ENCODE measurements at places on chromosomes 16 and 17.

GRCh38 chr17:19812407-19812806 is 55.3 kb downstream of the ULK2 start:
- DNase-seq: no peak

DNA sequence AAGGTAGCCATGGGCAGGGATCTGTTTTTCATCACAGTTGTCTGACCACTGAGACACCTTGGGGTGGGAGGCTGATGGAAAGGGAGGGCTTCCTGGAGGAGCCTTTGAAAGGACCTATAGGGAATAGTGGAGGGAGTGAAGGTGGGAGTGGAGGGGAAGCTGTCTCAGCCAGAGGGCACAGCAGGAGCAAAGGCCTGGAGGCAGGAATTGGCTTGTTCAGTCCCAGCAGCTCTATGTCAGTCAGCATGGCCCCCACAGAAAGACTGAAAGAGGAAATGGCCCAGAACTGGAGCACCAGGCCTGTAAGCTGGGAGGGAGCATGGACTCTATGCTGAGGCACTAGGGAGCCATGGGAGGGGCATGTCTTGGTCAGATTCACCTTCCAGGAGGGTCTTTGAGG is 12.8 kb upstream of the CBFB start:
- no peak for DNase-seq

DNA sequence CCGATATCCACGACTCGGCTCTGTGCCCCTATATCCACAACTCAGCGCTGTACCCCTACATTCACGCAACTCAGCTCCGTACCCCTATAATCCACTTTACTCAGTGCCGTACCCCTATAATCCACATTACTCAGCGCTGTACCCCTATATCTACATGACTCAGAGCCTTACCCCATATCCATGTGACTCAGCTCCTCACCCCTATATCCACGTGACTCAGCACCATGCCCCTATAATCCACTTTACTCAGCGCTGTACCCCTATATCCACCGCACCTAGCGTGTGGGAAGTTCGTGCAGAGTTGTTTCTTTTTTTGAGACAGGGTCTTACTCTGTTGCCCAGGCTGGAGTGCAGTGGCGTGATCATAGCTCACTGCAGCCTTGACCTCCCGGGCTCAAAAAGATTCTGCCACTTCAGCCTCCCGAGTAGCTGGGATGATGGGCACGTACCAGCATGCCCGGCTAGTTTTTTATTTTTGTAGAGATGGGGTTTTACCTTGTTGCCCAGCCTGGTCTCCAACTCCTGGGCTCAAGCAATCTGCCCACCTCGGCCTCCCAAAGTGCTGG is 17.4 kb downstream of the CYB5D2 start:
- no peak for DNase-seq

DNA sequence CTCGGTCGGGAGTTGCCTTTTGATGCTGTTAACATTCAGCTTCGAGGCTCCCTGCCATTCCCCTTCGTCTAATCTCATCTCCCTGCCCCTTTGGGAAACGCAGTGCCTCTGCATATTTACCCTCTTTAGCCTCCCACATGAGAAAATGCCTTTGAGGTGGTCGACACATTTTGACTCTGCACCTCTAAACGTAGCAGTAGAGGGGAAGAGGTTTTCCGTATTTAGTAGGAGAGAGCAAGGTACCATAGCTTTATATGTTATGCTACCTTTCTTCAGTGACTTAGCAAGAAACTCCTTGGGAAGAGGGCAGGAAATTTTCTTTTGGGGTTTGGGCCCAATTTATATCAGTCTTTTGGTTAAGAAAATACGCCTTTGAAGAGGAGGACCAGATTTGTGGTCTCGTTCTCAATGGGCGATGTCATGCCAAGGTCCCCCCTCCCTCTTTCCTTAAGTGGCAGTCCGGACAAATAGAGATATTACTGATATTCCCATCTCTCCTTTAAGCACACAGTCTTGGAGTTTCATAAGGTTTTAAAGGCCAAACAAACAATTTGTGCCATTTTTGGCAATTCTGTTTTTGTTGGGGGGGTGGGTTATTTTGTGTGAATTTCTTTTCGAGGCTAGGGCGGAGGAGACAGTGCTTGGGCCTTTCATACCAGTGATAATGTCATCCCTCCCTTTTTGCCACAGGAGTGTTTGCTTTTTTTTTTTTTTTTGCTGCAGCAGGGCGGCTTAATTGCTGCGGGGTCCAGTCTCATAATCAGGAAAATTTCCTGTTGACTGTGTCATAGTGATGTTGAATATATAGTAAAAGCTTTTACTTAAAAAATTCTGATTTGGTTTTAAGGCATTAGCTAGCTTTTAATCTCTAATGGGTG is 1.5 kb downstream of the PAFAH1B1 start:
- DNase-seq: no peak

GRCh38 chr16:6165330-6165979 is 1067.9 kb upstream of the EEF2KMT start:
- DNase-seq: no peak

DNA sequence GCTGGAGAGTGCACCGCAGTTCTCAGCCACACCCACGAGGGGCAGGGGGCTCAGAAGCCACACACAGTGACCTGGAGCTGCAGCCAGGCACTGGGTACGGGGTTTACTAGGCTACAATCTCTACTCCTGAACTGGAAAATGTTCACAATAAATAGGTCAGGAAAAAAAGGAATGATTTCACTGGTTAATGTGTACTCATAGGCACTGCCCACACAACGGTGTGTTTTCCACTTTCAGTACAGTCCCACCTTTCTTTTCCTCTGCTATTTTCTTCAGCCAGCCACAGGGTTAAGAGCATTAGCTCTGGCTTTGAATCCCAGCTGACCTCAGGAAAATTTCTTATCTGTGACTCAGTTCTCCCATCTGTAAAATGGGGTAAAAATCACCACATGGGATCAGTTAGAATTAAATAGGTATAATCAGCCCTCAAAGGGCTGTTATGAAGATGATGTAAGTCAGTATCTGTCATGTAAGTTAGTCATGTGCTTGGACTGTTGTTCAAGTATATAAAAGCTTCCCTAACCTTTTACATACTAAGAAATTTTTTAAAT is 35.7 kb downstream of the ZCCHC14 start:
- no peak for DNase-seq

- DNase-seq: no peak
Measured at GRCh38 chr17:59465949-59466307, 99.5 kb upstream of the DHX40 start.

DNA sequence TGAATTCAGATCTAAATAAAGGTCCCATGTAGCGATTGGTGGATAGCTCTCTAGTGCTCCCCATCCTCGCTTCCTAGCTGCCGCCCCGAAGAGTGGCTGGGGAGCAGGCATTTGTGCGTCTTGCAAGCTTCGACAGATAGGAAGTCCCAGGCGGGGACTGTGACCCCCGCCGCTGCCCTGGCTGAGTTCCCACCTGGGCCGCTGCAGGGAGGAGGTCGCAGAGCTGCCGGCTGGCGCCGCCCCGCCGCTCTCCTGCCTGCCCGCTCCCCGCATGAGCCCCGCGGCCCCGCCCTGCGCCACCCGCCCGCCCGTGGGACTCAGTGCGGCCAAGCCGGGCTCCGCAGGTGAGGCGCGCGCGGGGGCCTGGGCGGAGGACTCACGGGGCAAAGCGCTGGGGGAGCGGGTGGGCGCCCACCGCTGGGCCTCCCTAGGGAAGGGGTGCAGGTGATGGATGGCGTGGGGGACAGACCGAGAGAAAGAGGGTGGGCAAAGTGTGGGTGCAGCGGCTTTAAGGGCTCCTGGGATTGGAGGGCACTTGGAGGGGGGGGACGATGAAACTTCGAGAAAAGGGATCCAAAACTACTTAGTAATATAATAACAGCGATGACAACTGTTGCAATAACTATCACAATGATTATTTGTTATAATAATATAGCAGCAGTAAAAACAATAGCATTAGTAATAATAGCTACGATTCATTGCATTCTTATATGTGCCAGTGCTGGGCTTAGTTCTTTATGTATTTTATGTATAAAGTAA is at the start of gene OTOA:
Gene OTOA, plus strand, starts transcription at position 80 of the 759 bp plus-strand sequence. CDS start 14,547 bp downstream, outside the sequence.
- no peak for DNase-seq

Data from CD4-positive, alpha-beta T cell treated with Interleukin-15 for 4 hours (primary cell).